Breast epithelium (tissue), 4 donors: ENCODE measurements at places on chromosomes 3 and 15. TPM values are rescaled to one million over a fixed set of nuclear protein-coding genes. Genes with fewer than 3 reads are reported as not detected.
A peak's percentile ranks its signal among the peaks of the same experiment; 100 is the strongest.

SERPINI2 gene
- 1.6 TPM for total RNA-seq

- no peaks in the 10 kb centered on the region for H3K36me3 ChIP-seq
- no peaks in the 10 kb centered on the region for H3K27me3 ChIP-seq
- no peaks in the 10 kb centered on the region for H3K4me1 ChIP-seq
- H3K4me3 ChIP-seq: peak overlapping the region; percentile 9
Observed at GRCh38 chr3:128549283-128550112, 56.5 kb upstream of the GATA2 start.

DNA sequence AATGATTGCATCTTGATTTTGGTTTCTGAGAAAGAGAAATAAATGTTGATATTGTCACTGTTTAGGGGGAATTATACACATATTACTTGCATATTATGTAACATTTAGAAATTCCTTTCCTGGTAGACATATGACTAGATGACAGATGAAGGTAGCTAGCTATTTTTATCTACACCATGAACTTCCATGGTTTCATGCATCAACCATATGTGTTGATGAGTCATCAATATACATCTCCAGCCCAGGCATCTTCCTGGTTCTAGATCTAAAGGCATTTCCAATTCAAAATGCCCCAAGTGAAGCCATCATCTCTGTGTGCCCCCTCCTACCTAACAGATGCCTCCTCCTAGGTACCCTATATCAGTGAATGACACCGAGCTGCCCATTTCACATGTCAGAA, 9.5 kb upstream of the ADAMTSL3 start:
- no peaks in the 10 kb centered on the region for H3K36me3 ChIP-seq
- no peak overlapping the region for H3K4me3 ChIP-seq
- no peaks in the 10 kb centered on the region for H3K27me3 ChIP-seq
- H3K4me1 ChIP-seq: no peaks in the 10 kb centered on the region

KCNMB2 gene
- not detected for total RNA-seq

CIDEC gene
- total RNA-seq: 92.3 TPM

- H3K4me1 ChIP-seq: no peaks in the 10 kb centered on the region
- no peaks in the 10 kb centered on the region for H3K27me3 ChIP-seq
- DNase-seq: no peak
- H3K36me3 ChIP-seq: no peaks in the 10 kb centered on the region
Observed at GRCh38 chr15:62969442-62970089, 73.0 kb upstream of the TPM1 start.

GRCh38 chr3:171321559-171322360, 138.4 kb downstream of the TNIK start:
- no peak overlapping the region for H3K27ac ChIP-seq
- no peaks in the 10 kb centered on the region for H3K4me1 ChIP-seq
- no peak overlapping the region for H3K4me3 ChIP-seq
- no peaks in the 10 kb centered on the region for H3K27me3 ChIP-seq
- DNase-seq: no peak

DNA sequence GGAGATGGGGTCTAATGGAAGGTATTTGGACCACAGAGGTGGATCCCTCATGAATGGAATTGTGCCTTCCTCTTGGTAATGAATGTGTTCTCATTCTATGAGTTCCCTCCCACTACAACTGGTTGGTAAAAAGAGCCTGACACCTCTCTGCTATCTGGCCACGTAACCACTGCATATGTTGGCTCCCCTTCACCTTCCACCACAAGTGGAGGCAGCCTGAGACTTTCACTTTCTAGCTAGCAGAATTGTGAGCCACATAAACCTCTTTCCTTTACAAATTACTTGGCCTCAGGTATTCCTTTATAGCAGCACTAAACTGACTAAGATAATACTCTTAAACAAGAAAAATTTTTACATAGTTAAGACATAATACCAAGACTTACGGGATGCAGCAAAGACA, 155.3 kb downstream of the NR1I2 start:
- no peaks in the 10 kb centered on the region for H3K36me3 ChIP-seq
- no peak overlapping the region for H3K27ac ChIP-seq
- H3K4me3 ChIP-seq: no peak overlapping the region
- no peak for DNase-seq
- H3K4me1 ChIP-seq: no peaks in the 10 kb centered on the region

- H3K4me3 ChIP-seq: no peak overlapping the region
- no peaks in the 10 kb centered on the region for H3K4me1 ChIP-seq
- no peak for DNase-seq
- H3K27me3 ChIP-seq: no peaks in the 10 kb centered on the region
- no peak overlapping the region for H3K27ac ChIP-seq
- no peaks in the 10 kb centered on the region for H3K36me3 ChIP-seq
Observed at GRCh38 chr3:70358978-70359580, 46.6 kb upstream of the MDFIC2 start.

DNA sequence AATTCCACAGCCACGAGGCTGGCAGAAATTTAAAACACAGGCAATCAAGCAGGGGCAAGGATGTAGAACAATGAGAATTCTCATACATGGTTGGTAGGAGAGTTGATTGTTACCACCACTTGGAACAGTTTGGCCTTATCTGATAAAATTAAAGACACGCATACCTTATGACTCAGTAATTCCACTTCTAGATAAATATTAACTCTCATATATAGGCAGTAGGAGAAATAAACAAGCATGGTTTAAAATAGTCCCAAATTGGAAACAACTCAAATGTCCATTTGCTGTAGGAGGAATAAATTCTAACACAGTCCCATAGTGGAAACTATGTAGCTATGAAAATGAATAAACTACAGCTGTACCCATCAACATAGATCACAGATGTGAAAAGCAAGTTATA, 42.3 kb upstream of the USP3 start:
- H3K4me1 ChIP-seq: no peaks in the 10 kb centered on the region
- no peak for DNase-seq
- H3K4me3 ChIP-seq: no peak overlapping the region
- H3K27ac ChIP-seq: no peak overlapping the region
- H3K27me3 ChIP-seq: no peaks in the 10 kb centered on the region

DNA sequence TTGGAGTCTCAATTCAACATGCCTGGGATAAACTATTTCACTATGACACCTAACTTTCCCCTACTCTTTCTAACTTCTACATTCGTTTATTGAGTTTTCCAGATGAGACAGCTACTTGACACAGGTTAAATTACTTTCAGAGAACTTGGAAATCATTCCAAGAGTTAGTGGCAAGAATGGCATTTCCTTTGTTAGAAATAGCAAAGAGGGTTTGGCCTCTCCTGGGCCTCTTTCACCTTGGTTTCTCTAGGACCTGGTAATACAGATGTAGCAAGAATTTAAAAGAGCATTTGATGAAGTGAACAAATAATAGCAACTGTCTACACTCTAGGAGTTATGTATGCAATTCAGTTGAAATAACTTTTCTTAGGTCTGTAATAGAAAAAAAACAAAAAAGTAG, 748.9 kb downstream of the MECOM start:
- H3K36me3 ChIP-seq: no peaks in the 10 kb centered on the region
- H3K4me3 ChIP-seq: no peak overlapping the region
- H3K27me3 ChIP-seq: no peaks in the 10 kb centered on the region
- no peak overlapping the region for H3K27ac ChIP-seq
